ENCODE measurements at places on chromosomes 3 and 15.
A peak's percentile ranks its signal among the peaks of the same experiment; 100 is the strongest.

DNA sequence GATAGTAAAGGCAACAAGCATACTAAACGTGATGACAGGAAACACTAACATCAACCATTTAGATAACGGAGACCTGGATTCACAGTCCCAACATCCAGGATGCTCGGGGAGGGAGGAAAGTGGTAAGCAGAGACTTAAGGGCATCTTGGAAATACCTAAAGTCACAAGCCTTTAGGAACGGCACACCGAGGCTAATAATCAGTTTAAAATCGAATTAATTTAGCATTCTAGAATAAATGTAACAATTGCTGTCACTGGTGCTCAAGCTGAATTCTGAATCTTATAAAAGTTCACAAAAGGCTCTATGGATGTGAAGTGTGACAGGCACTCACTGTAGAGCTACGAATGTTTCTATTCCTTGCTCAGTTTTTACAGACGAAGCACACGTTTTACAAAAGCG, 1.3 kb downstream of the CD47 start:
- DNase-seq = no peak

DNA sequence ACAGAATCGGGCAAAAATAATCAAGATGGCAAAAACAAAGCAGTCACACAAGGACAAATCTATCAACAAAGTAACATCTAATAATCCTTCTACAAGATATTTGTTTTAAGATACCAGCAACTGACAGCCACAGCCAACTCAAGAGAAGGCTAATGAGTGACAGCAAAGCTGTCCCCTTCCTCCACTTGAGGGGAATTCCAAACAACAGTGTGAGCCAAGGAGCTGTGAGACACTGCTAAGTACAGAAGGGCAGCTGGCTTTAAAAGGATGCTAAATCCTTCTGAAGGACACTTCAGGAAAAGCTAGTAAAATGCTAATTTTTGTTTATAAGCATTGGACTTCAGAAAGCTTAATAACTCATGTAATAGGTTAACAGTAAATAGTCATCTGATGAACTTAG, 120.3 kb upstream of the GOLGA8J start:
- DNase-seq = no peak

DNA sequence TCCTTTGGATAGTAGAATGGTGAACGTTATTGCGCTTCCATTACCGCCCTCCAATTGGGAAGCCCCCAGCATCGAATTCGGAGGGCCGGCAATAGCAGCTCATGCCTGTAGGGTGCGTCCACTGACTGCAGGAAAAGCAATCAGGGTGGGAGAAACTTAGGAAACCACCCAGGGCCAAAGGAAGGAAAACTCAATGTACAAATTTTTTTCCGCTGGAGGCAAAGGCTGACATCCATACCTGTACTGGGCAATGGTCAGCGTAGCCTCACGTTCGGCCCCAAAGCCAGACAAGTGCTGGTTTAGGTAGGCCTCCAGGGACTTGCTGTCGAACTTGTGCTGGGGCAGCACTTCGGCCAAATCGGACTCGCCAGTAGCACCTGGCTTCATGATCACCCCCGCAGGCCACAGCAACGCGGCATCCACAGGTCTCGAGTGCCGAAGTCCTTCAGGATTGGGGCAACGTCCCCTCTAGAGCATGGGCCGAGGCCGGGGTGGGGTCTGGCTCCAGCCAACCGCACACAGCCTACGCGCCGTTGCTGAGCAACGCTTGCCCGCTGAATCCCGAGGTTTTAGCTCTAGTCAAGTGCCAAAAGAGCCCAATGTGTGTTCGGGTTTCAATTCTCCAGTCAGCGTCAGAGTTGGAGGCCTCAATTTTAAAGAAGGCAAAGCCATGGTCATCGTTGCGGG, at the start of gene ACAD11:
Gene ACAD11 (minus strand): TSS at position 445 of the 687 bp plus-strand sequence. CDS start 58 bp downstream, at position 387.
- DNase-seq = peak; percentile 46

DNA sequence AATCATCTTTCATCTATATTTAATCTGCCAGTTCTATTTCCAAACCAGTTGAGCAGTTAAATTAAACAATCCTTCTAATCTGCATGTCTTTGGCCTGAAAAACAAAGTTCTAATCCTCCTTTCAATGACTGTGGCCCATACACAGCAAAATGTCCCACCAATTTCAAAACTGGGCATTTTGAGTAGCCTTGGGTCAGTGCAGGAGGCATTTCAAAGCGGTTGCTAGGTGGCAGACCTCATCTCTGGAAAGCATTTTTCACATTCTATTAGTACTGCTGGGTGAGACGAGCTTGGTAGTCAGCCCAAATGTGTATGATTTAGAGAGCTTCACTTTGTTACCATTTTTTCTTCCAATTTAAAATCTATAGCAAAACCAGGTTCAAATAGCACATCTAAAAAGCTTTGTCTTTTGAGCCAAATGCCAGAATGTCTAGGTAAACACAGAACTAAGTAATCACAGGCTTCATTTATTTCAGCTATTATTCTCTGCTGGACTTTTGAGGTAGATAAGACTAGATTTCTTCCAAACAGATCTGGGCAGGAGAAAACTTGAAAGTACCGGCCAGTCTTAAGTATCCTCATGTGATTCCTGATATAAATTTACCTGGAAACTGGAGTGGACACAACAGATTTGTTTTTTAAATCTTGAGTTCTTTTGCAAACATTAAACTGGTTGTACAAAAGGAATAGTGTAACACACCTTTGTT, 8.9 kb upstream of the ARHGEF26 start:
- no peak for DNase-seq

DNA sequence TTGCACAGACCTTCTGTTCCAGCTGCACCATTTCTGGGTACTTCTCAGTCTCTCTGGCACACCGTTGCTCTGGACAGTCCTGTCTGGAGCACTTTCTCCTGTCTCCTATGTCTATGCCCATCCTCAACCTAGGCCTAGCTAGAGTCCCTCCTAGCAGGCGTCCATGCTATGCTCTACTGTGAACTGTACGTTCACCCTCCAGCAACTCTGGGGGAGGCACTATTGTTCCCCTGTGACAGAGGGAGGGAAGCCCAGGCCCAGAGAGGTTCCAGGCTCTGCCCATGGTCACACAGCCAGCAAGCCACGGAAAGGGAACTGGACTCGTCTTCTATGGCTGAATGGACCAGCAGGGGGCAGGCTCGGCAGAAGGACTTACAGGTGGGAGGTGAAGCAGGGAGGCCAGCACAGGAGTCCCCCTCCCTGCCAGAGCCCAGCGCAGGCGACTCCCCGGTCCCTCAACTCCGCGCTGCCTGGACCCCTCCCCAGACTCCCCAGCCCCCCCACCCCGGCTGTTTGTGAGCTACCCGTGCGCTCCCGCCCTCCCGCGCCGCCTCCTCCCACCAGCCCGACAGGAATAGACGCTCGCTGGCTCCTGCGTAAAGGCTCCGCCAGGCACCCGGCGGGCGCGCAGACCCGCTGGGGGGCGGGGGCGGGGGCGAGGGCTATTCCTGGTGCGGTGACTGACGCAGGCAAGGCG, 1.7 kb upstream of the LINGO1 start:
- DNase-seq = no peak

DNA sequence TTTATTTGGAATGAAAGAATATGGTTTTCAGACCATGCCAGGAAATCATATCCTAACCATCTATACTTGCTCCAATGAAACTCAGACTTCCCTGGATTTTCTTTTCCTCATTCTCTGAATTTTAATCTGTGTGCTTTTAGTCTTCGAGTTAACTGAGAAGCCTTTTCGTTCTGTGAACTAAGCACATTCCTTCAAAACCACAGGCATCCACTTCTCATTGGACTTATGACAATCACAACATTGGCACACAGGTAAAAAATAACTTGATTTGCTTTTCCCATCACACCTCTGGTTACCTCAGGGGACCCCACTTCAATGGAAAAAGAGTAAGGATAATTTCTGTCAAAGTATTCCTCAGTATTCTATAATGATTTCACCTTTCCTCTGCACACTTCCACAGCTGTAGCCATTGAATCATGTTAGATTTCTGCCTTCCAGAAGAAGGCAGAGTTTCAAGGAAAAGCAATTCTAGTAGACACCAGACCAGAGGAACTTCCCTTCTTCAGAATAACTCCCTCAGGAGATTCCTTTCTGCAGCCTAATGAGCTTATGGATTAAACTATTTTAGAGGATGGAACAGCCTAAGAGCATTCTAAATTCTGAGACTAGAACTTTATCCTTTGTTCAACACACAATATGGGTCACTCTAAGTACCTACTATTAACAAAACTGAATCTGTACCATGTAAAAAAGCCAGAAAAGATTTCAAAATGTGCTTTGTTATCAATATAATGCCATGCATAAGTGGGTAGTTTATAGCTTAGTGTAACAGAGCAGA, 15.9 kb downstream of the COMMD2 start:
- DNase-seq = no peak

DNA sequence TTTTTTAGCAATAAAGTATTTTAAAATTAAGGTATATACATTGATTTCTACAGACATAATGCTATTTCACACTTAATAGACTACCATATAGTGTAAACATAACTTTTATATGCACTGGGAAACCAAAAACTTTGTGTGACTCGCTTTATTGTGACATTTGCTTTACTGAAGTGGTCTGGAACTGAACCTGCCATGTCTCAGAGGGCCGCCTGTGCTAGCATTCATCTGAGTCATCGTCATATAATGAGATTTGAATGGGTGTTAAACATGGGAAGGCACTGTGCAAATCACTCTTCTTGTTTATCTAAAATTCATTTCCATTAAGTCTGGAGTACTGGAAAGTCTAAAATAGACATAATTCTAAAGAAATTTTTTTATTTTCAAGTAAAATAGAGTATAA, 12.9 kb downstream of the EIF2AK4 start:
- no peak for DNase-seq

DNA sequence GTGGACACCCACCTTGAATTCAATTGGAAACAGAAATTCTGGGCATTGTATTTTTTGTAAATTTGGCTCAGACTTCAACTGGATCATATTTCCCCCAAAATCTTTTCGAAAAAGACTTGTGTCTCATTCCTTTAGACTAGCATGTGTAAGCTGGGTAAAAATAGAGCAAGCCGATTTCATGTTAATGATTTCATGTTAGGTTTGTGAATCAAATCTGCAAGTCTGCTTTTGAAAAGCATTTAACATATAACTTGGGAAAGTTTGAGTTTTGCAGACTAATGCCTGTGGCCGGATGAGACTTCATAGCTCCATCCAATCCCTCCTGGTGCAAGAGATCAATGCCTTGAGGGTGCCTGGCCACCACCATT, 64.5 kb downstream of the FLNB start:
- DNase-seq = no peak

DNA sequence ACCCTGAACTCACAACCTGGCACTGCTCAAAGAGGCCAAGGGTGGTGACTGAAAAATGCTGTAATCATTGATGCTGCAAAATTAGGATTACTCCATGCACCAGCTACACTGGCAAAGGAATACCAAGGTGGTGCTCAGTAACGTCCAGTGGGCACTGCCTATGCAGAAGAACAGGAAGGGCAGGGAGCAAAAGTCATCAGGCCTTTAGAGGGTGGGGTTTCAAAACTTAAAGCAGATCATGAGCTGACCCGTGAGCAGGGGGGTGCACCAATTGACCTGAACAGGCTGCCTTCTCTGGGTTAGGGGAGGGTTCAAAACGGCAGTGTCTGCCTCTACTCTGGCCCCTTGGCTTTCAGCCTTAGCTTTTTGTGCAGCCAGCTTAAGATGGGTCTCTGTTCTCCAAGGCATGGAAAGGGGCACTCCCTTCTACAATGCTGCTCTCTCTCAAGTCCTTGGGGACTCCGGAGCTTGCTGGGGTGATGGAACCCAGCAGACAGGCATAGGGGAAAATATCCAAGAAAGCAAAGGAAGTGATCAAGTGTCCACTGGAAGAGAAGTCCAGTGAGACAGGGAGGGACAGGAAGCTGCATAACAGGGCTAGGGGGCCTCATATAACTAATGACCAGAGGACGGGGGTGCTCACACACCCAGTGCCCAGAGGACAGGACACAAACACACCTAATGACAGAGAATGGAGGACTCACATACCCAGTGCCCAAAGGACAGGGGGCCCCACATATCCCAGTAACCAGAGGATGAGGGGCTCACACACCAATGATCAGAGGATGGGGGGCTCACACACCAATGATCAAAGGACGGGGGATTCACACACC, 11.4 kb downstream of the RAB6B start:
- DNase-seq = no peak

- no peak for DNase-seq
Observed at GRCh38 chr3:69121950-69122349, 445 bp downstream of the LMOD3 start.

GRCh38 chr3:131957980-131958379, 76.8 kb downstream of the CPNE4 start:
- DNase-seq = no peak

- DNase-seq = no peak
Observed at GRCh38 chr3:112751061-112751460, 95.6 kb downstream of the CD200R1L start.

GRCh38 chr15:36156879-36157427, 422.5 kb upstream of the CDIN1 start:
- no peak for DNase-seq

DNA sequence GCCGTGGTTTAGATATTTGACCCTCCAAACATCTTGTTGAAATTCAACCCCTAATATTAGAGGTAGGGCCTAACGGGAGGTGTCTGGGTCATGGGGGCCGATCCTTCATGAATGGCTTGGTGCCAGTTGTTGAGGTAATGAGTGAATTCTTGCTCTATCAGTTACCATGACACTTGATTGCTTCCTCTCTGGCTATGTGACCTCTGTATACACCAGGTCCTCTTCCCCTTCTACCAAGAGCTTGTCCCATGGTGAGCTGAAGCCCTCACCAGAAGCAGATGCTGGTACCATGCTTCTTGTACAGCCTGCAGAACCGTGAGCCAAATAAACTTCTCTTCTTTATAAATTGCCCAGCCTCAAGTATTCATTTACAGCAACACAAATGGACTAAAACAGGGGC, 41.8 kb upstream of the TIPARP start:
- no peak for DNase-seq

GRCh38 chr3:181791056-181791955, 79.6 kb downstream of the SOX2 start:
- DNase-seq = no peak

DNA sequence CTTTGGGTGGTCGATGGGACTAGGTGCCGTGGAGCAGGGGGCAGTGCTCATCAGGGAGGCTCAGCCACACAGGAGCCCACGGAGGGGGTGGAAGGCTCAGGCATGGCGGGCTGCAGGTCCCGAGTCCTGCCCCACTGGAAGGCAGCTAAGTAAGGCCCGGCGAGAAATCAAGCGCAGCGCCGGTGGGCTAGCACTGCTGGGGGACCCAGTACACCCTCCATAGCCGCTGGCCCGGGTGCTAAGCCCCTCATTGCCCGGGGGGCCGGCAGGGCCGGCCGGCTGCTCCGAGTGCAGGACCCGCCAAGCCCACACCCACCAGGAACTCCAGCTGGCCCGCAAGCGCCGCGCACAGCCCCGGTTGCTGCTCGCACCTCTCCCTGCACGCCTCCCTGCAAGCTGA, 19.1 kb downstream of the TP53BP1 start:
- DNase-seq = no peak

GRCh38 chr3:66106788-66107187, 68.1 kb upstream of the MAGI1 start:
- DNase-seq = no peak

DNA sequence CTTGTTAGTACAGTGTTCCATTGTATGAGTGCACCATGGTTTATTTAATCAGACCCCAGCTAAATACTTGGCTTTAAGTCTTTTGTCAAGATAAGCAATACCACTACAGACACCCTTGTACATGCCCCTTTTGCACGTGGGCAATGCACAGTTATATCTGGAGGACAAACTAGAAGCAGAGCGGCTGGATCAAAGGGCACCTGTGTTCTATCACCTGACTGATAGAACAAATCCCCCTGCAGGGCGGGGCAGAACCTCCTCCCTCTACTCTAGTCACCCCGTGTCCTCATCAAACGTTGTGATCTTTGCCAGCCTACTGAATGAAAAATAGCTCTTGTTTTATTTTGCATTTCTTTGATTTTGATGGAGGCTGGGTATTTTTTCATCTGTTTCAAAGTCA, 314.9 kb downstream of the TLE3 start:
- DNase-seq = no peak
